ENCODE measurements at places on chromosomes 5 and 9. TPM values are rescaled to one million over a fixed set of nuclear protein-coding genes. Genes with fewer than 3 reads are reported as not detected.
A peak's percentile ranks its signal among the peaks of the same experiment; 100 is the strongest.

DNA sequence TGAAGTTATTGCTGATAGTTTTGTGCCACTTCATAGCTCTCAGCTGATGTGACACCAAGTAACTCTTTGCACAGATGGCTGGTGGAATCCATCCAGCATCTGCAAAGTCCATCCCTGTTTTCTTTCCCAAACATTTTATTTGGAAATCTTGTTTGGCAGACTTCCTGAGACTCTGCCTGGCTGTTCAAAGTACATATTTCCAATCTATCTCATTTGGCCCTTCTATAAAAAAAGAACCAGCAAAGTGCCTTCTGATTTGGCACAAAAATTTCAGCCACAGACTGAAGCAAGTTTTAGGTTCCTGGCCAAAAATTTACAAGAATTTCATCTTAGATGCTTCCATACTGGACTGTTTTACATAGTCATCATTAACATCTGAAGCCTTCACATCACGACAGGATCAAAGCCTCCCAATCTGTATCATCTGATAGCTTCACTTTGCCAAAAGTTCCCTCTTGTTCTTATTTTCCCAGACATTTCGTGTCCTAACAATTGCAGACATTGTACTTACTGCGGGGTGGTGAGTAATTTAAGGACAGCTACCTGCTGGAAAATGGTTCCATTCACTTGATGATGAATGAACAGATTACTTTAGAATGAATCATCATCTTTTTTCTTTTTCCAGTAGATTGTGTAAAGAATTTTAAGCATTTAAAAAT is 377.3 kb downstream of the KIAA0825 start:
- DNase-seq: no peak

Gene SNCAIP
- total RNA-seq: 3.5 TPM

- DNase-seq: no peak
Measured at GRCh38 chr5:137264041-137264440, 235.1 kb downstream of the SPOCK1 start.

DNA sequence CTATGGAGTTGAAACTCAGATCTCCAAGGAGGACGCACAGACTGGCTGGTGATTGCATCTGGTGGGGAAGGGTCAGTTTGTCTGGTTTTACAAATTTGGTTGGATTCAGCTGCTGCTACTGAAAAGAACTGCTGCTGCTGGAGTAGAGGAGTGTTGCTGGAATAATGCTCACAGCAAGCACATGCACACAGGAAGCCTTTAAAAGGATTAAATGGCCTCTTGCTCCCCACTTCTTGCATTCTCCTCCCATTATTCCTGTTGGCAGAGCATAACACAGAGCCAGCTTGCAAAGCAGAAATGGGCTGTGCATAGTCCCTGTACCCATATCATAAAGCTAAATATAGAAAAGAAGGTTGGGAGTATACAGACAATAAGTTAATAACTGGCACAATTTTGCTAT is 16.6 kb downstream of the ZNF474 start:
- no peak for DNase-seq

- DNase-seq: no peak
Measured at GRCh38 chr9:129835860-129836223, 584 bp downstream of the USP20 start.

Gene PPP2R2B
- total RNA-seq: 3.7 TPM

Gene CDO1
- total RNA-seq: 7.4 TPM

- DNase-seq: no peak
Measured at GRCh38 chr5:149887622-149888183, 56.9 kb downstream of the PDE6A start.

DNA sequence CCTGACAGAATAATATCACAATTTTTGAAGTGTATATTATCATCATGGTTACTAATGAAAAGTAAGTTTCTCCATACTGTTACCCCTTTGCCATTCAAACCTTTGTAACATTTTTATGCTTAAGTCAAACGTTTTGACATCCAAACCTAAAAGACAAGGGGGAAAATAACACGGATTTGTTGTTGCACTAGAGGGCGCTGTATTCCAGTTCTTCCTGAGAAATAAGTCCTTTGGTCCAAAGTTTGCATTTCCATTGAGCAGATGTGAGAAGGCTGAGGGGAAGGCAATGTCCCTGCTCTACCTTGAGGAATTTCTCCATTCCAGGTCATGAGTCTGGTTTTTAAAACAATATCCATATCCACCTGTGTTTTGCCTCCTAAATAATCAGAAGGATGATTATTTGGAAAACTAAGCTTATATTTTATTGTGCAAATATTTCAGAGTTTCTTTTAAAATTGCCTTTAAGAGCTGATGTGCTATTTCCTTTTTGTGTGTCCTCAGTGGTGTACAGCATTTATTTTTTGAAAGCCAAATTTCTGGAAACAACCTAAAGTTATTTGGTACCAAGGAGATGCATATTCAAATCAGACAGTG is 9.7 kb downstream of the LECT2 start:
- no peak for DNase-seq

- peak; percentile 47 for DNase-seq
Measured at GRCh38 chr5:180873615-180874520, 12.8 kb upstream of the ZFP62 start.

- DNase-seq: no peak
Measured at GRCh38 chr9:112562235-112562958, 75.8 kb downstream of the KIAA1958 start.

GRCh38 chr9:23643656-23644258 is 182.3 kb downstream of the ELAVL2 start:
- no peak for DNase-seq

- DNase-seq: no peak
Measured at GRCh38 chr5:54993318-54993717, 7.9 kb upstream of the ESM1 start.

DNA sequence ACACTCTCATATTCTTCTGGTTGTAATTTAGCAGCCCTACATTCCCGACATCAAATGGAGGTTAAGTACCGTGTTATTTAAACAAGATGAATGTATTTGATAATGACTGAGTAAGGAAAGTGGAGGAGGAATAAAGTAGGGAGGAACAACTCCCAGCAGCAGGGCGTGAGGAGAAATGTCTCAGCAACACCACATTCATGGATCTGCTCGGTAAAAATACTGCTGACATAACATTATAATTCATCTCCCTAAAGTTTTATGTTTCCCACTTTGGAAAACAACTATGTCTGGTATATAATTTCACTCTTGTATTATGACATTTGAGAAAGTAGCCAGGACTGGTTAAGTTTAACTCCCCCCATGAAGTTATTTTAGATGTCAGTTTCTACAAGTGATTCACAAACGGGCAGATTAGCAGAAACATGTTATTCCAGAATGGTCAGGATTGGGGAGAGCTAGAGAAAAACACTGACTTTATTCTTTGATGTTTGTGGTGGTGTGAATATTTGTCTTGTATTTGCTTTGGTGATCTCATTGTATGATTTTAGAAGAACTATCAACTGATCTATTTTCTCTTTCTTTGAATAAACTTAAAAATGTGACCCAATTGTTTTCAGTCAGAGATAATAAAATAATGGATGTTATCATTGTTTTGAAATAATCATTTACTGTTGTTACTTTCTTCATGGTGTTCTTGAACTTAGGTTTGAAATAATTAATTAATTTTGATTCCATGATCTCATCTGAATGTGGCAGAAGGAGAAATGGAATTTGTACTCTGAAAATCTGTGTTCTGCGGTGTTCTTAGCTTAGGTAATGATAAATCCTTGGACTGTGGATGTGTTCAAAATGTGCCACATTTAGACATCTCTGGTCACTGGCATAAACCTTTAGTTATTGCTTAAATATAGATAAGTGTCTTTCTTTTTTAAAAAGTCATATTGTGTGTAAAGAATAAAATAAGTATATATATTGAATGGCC is 303.6 kb upstream of the ZNF608 start:
- no peak for DNase-seq

GRCh38 chr5:174245516-174246075 is 200.1 kb downstream of the NSG2 start:
- no peak for DNase-seq

DNA sequence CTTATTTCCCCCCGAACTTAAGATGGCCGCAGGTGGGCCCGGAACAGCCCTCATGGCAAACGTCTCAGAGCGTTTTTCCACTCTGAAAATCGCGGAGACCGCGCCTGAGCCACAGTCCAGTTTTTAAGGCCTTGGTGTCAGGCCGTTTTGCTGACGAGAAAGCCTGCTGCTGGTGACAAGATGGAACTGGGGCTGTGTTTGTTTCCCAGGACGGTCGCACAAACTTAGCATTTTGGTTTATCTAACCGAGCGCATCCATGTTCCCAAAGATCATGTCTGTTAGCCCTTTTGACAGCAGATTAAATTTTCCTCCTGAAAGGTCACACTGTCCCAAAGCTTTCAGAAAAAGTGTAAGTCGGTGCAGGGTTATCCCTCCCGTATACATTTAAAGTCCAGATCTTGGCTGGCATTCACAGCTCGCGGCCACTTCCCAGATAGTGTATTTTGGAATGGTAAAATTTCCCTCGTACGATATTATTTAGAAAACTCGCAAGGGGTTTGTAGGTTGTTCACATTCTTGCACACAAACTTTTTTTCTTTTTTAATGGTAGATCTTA is 812 bp downstream of the SREK1 start:
- peak; percentile 94 for DNase-seq
